ENCODE measurements at places on chromosomes 16 and 17.
A peak's percentile ranks its signal among the peaks of the same experiment; 100 is the strongest.

DNA sequence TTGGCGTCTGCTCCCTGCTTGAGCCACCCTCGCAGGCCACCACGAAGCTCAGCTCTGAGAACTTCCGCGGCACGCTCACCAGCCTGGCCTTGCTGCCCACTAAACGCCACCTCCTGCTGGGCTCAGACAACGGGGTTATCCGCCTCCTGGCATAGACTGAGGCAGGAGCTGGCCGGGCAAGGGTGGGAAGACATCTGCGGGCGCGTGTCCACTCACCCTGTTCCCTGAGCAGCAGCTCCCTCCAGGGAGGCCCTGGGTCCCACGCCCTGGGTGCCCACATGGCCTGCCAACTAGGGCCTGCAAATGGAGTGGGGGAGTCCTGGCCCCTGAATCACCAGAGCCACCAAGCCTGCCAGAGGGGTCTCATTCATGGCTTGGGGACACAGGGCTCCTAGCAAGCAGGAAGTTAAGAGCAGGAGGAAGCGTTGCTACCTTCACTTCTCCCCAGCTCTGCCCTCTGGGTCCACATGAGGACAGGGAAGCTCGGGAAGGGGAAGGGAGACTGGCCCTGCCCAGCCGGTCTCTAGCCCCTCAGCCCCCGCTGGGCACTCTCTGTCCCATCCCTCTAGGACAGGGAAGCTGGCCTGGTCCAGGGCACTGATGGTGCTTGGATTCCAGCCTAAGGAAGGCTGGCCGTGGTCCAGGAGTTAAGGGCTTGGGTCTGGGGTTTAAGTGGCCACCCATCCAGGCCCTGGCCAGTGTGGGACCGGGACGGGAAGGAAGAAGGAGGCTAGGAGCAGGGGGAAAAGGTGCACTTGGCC lies 5.0 kb upstream of the SERPINF2 start:
- DNase-seq: no peak

- DNase-seq: no peak
These were observed 5.3 kb downstream of the OSGIN1 start for GRCh38 chr16:83958137-83958845.

DNA sequence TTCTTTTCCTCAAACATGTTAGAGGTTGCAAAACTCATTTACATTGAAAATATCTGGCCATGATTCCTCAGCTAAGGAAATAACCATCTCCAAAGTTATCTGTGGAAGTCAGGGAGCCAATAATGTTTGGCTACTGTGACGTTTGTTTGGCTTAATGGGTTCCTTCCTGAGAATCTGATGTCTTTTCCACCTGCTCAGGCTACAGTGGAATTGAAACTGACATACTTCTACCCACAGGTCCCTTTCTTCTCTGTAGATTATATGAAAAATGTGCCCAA lies 221.1 kb upstream of the XYLT1 start:
- DNase-seq: peak; percentile 32

GRCh38 chr17:42750739-42751344 lies 6.0 kb upstream of the EZH1 start:
- no peak for DNase-seq

DNA sequence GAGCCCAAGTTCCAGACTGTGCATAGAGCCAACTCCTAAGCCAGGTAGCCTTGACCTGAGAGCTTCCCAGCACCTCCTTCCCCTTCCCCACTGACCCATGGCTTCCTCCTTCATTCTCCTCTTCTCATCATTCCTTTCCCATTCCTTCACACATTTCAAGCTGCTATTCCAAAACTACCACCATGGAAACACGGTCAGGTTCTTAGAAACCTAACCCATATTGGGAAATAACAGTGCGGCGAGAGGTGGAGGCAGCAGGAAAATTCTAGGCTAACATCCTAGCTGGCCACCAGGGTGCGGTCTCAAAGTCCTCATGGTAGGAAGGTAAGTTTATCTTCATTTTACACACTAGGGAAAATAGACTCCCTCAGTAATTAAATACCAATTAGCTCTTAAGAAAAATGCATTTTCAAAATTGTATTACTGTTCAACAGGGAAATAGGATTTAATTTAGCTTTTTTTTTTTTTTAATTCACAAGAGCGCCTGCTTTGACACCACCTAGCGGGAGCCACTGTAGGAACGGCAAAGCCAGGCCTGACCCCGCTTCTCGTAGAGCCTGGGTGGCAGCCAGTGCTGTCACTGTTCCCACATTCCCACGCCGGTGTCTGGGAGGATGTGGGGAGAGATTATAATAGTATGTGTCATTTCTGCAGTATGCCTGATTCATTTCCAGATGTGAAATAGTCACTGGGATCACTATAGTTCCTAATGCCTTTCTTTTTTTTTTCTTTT lies 14.0 kb upstream of the SPHK1 start:
- DNase-seq: peak; percentile 84

- DNase-seq: no peak
These were observed 67.4 kb downstream of the CYB561 start for GRCh38 chr17:63378411-63379375.

- no peak for DNase-seq
These were observed 16.9 kb downstream of the C16orf90 start for GRCh38 chr16:3478242-3478925.

GRCh38 chr17:78289802-78290363 lies 58.5 kb downstream of the TMEM235 start:
- peak; percentile 87 for DNase-seq

DNA sequence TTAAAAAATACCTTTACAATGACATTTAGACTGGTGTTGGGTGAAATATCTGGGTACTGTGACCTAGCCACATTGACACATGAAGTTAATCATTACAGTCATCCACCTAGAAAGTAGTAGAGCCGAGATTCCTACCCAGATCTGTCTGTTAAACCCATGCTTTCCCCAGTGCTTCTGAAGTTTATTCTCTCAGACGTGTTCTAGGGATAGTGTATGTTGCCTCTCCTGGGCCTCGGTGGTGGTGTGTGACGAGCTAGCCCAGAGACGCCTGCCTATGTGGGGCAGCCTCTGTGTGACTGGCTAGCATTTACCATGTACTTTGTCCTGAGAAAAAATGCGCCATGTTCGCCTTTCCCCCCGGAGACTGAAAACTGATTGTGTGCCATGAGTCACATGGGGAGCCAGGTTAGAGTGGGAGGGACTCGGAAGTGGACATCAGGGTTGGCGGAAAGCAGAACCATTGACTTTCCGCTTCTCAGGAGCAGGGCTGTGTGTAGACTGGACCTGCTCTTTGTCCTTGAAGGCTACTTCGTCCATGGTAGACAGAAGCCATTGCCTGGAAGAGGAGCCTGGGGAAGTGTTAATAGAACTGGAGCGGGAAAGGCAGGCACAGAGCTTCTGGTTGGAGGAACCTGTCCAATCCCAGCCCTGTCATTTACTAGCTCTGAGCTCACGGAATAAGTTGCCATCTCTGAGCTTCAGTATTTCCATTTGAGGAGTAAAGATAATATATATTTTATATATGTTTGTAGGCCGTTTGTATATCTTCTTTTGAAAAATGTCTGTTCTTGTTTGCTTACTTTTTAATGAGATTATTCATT lies 235.5 kb downstream of the SNX29 start:
- no peak for DNase-seq

DNA sequence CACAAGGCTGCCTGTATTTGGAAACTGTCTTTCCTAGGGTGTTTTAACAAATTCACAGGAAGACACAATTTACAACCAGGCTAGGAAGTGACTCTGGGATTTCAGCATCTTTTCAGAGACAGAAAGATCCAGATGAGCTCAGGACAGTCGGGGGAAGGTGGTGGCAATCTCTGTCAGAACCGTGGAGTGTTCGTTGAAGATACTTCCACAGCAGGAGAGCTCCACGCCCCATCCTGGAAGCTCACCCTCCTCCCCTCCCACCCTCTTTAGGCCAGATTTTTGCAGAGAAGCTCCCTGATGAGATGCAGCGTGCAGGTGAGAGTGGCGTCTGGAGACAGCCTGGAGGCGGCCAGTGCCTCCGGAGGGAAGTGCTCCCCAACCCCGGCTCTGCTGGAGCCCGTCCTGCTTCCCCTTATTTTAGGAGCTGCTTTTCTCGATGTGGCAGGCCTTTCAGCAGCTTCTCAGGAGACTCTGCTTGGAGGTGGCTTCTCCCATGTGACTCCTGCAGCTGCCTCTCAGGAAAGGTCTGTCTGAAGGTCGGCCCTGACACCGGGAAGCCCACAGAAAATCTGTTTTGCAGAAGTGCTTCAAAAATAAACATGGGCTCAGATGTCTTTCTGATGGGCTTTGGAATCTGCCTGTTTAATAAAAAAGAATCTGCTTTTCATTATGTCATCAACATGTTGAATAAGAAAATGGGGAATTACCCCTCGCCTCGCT lies 186.4 kb upstream of the CHMP6 start:
- no peak for DNase-seq
